ENCODE measurements at places on chromosomes 1 and 21. TPM values are rescaled to one million over a fixed set of nuclear protein-coding genes. Genes with fewer than 3 reads are reported as not detected.

The WNT3A gene
- not detected for total RNA-seq

The LCE3D gene
- not detected for total RNA-seq

- DNase-seq: no peak
Measured at GRCh38 chr1:163066168-163066567, 3.0 kb upstream of the RGS4 start.

DNA sequence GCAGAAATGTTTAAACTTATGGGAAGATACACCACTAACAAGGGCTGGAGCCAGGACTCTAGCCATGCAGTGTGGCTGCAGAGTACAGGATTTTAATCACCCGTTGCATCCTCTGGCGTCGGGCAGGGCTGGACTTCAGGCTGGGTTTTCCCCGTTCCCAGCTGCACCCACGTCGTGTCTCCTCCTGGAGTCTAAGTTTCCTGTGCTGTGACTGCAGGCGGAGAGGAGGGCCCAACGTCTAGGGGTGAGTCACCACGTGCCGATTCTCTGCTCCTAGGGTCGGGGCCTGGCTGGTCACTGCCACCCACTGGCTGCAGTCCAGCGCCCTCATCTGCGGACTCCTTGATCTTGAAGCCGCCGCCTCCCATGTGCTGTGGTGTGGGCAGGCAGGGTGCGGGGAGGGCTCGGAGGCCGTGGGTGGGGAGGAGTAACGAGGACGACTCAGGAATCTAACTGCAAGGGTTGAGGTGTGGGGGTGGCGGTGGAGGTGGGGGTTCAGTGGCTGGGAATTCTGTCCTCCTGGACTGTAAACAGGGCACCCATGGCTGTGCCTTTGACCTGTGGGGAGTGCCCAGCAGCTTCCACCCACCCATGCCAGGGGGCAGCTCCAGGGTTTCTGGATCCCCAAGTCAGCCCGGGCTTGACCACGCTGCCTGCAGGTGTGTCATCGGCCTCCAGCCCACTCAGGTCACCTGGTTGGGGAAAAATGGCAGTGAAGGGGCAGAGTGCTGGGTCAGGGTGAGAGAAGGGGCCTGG is 77.8 kb downstream of the ALPL start:
- peak; percentile 60 for DNase-seq

- DNase-seq: no peak
Measured at GRCh38 chr1:115654663-115655305, 13.0 kb downstream of the VANGL1 start.

DNA sequence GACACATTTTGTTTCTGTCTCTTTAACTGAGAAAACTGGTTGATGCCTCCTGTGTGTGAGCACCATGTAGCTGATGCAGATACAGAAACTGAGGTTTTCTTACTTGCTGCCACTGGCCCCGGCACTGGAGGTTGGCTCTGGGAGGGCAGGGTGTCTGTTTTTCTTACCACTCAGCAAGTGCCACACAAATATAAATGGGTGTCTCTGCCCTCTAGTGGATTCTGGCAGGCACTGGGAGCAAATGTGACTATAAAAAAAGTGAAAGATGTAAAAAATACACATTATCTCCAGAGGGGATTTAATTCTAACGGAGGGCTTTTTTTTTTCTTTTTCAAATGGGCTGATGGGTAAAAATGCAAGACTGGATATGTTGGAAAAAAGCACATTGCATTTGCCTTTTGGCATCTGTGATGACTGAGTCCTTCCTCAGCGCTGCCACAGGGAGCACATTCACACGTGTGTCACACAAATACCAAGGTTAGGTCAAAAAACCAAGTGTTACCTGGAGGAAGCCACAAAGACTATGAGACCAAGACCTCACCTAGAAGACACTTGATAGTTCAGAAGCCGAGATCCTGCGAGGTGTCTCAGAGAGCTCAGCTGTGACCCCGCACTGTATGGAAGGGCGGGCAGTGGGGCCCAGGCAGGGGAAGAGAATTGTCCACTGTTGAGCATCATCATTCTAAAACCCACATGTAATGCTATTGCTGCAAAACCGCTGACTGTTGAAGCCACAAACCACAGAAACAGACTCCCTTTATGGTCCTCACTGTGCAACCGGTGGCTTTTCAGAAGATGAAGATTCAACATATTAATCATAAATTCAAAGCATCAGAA is 18.9 kb downstream of the PGBD2 start:
- no peak for DNase-seq

- DNase-seq: no peak
Measured at GRCh38 chr1:230382001-230382491, 44.1 kb downstream of the PGBD5 start.

- DNase-seq: peak; percentile 31
Measured at GRCh38 chr1:159211331-159212136, 6.9 kb downstream of the ACKR1 start.

GRCh38 chr1:87951852-87952251 is 623.2 kb downstream of the LMO4 start:
- DNase-seq: no peak

DNA sequence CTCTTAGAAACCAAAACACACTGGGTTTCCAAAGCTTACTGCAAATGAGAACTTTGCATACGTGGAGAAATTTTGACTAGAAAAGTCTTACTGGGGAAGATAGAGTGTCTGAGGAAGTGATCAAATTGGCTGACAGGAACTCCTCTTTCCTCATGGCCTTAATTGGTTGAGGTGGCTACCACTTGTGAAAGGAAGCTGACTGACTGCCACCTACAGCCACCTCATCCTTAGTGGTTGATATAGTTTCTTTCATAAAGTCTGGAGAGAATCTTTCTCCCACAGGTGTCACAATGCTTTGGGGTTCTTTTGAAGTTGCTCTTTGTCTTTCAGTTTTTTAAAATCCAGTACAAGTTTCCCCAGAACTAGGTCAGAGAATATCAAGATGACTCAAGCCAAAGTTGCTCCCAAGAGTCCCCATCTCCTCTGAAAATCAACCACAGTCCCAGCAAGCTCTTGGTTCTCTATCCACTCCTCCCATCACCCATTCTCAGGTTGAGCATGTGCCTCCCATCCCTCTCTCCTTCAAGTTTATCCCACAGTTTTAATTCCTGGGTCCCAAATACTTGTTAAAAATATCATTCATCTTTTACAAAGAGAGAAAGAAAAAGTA is 43.3 kb downstream of the GPR88 start:
- DNase-seq: no peak
